ENCODE measurements at places on chromosomes 6 and 20.

DNA sequence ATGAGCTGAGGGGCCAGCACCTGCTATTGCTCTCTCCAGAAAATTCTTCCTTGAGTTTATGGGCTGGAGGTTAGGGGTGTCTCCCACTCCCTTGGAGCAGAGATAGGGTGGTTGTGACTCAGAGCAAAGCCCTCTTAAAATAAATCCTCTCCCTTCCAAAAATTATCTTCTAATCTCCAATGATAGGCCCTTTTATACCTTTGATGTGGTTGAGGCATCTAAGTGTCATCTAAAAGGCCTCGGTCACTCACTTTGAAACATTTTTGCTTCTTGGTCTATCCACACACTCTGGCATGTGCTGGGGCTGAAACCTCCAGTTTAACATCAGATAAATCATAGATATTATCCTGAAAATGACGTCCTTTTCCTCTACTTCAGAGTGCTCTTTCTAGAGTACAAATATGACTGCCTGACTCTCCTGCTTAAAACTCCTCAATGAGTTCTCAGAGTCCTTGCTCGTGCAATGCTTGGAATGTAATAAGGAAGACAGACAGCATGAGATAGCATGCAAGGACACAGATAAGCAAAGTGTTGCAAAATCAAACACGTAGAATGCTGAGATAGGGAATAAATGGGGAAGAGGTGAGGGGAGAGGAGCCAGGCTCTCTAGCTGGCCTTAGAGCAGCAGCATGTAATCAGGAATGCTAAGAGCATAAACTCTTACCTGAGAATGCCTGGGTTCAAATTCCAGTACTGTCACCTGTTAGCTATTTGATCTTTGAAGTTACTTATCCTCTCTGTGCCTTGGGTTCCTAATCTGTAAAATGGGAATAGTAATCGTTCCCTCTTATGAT lies 374.1 kb upstream of the CITED2 start:
- no peaks in the 10 kb centered on the region for H3K36me3 ChIP-seq
- H3K4me1 ChIP-seq: no peaks in the 10 kb centered on the region
- DNase-seq: no peak
- no peaks in the 10 kb centered on the region for H3K27me3 ChIP-seq

GRCh38 chr6:37584654-37585522 lies 85.2 kb upstream of the CCDC167 start:
- peaks cover 1% of the 10 kb centered on the region for H3K27me3 ChIP-seq
- DNase-seq: no peak
- H3K36me3 ChIP-seq: no peaks in the 10 kb centered on the region
- no peaks in the 10 kb centered on the region for H3K4me1 ChIP-seq

- H3K36me3 ChIP-seq: no peaks in the 10 kb centered on the region
- no peaks in the 10 kb centered on the region for H3K27me3 ChIP-seq
- H3K4me1 ChIP-seq: no peaks in the 10 kb centered on the region
- no peak for DNase-seq
- no peak overlapping the region for H3K4me3 ChIP-seq
Measured at GRCh38 chr6:81487489-81487888, 265.0 kb downstream of the TENT5A start.

DNA sequence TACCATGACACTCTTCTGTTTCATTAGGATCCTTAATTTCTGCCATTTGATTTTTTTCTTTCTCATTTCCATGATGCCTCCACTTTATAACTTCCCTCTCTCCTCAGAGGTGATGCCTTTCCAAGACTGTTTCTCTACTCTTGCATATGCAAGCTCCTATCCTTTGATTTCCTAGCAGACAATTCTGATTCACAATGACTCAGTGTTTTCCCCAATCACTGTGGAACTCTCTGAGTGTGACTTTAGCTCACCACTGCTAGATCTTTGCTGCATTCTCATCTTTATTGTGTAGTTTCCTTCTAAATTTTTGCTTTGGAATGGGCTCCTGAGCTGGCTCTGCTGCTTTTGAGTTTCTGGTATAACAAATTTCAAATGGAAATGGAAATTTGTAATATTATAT lies 184.9 kb downstream of the TINAG start:
- no peak overlapping the region for H3K27ac ChIP-seq
- no peak for DNase-seq
- H3K4me3 ChIP-seq: no peak overlapping the region
- H3K4me1 ChIP-seq: no peaks in the 10 kb centered on the region
- H3K27me3 ChIP-seq: no peaks in the 10 kb centered on the region
- no peaks in the 10 kb centered on the region for H3K36me3 ChIP-seq

DNA sequence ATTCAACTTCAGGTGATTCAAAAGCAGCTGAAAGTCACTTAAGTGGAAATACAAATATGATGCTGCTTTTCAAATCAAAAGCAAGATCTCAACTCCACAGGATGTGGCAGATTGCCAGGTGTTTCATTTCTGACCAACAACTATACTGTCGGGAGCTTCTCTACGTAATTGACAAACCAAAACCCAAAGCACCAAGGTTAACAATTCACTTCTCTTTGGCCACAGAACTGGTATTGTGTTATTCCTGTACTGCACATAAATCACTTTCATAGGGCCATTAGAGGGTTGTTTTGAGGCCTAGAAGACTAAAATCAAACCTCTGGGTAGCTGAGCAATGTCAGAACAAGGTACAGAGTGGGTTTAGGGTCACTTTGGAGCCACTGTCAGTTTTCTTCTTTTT lies 169.7 kb downstream of the HAO1 start:
- peaks cover 2% of the 10 kb centered on the region for H3K27me3 ChIP-seq
- no peak overlapping the region for H3K4me3 ChIP-seq
- H3K4me1 ChIP-seq: no peaks in the 10 kb centered on the region

DNA sequence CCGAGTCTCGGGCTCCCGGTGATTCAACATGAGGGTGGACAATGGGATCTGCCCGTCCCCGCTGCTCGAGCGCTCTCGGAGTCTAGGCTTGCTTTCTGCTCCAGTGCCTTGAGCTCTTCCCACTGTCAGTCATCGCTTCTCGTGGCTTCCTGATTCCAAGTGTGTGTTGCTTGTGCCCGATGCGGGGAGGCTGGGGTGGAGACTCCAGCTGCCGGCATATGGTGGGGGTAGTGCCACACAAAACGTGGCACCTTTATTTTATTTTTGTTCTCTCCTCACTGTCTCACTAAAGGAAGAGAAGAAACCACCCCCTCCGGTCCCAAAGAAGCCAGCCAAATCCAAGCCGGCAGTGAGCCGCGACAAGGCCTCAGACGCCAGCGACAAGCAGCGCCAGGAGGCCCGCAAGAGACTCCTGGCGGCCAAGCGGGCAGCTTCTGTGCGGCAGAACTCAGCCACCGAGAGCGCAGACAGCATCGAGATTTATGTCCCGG lies 14.8 kb upstream of the MYL9 start:
- no peak overlapping the region for H3K27ac ChIP-seq
- DNase-seq: no peak
- peaks cover 15% of the 10 kb centered on the region for H3K36me3 ChIP-seq
- no peaks in the 10 kb centered on the region for H3K27me3 ChIP-seq

GRCh38 chr20:48635791-48636267 lies 192.0 kb downstream of the PREX1 start:
- peak; percentile 66 for DNase-seq
- H3K27me3 ChIP-seq: peaks cover 64% of the 10 kb centered on the region

DNA sequence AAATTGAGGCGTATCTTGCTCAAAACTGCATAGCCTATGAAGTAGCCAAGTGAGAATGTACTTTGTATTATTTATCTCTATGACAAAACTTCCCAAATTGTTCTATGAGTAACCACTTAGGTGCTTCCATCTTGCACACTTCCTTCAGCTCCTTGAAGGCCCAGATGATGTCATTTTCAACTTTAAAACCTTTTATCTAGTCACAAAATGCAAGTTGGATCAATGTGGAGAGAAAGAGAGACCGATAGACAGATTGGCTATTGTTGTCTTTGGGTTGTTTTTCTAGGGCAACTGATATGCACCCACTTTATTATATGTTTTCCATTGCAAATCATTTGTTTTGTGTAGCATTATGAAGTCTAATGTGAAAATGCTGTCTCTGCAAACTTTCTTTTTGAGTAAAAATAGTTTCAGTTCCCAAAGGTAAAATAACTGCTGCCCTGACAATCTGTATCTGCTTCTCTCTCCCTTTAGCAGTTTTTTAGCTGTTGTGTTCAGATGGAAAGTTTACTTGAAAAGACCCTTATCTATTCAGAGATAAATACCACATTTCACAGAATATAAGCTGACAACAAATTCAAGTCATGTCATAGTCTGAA lies 73.7 kb upstream of the CITED2 start:
- DNase-seq: no peak
- H3K36me3 ChIP-seq: no peaks in the 10 kb centered on the region
- H3K27me3 ChIP-seq: no peaks in the 10 kb centered on the region
- no peak overlapping the region for H3K27ac ChIP-seq

DNA sequence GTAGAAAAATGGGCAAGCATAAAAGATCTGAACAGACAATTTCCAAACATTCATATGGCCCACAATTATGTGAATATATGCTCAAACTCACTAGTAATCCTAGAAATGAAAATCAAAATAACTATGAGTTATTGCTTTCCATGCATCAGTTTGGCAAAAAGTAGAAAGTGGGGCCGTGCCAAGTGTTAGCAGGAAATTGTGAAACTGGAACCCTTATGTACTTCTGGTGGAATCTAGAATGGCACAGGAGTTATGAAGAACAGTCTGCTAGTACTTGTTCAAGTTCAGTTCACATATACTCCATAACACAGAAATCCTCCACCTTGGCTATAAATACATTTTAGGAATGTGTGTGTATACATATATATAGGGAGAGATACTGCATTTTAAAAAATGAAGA lies 89.8 kb downstream of the EYA2 start:
- no peak overlapping the region for H3K4me3 ChIP-seq
- H3K36me3 ChIP-seq: no peaks in the 10 kb centered on the region
- H3K27ac ChIP-seq: no peak overlapping the region
- no peak for DNase-seq
- no peaks in the 10 kb centered on the region for H3K4me1 ChIP-seq
- peaks cover 3% of the 10 kb centered on the region for H3K27me3 ChIP-seq

DNA sequence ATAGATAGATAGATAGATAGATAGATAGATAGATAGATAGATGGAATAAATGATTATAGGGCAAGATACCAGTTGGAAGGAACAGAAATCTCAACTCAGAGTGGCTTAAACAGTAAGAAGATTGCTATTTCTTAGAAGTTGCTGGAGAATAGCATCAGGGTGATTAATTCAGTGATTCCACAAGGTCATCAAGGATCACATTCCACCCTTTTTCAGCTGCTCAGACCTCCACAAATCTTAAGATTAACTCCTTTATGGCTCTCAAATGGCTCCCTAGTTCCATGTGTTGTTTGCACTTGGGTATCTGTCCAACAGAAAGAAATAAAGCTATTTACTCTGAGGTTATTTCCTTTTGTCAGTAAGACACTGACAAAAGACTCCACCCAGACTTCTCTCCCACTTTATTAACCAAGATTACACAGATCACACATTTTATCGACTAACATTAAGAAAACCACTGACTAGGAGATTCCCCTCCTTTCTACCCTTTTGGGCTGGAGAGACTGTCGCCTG lies 68.3 kb upstream of the KIF16B start:
- H3K36me3 ChIP-seq: no peaks in the 10 kb centered on the region
- peaks cover 6% of the 10 kb centered on the region for H3K27me3 ChIP-seq
- no peak overlapping the region for H3K27ac ChIP-seq
- no peak for DNase-seq
- H3K4me3 ChIP-seq: no peak overlapping the region

GRCh38 chr6:12527339-12527738 lies 189.2 kb upstream of the PHACTR1 start:
- no peaks in the 10 kb centered on the region for H3K27me3 ChIP-seq
- H3K27ac ChIP-seq: no peak overlapping the region
- H3K4me3 ChIP-seq: no peak overlapping the region
- no peaks in the 10 kb centered on the region for H3K36me3 ChIP-seq

GRCh38 chr6:56938649-56939191 lies 16.2 kb upstream of the BEND6 start:
- no peak overlapping the region for H3K4me3 ChIP-seq
- no peak for DNase-seq
- H3K27me3 ChIP-seq: peaks cover 2% of the 10 kb centered on the region
- H3K36me3 ChIP-seq: no peaks in the 10 kb centered on the region
- H3K4me1 ChIP-seq: no peaks in the 10 kb centered on the region
- no peak overlapping the region for H3K27ac ChIP-seq

- no peak overlapping the region for H3K27ac ChIP-seq
- DNase-seq: no peak
- no peaks in the 10 kb centered on the region for H3K27me3 ChIP-seq
- no peak overlapping the region for H3K4me3 ChIP-seq
- H3K4me1 ChIP-seq: no peaks in the 10 kb centered on the region
Measured at GRCh38 chr6:134992155-134992554, 42.3 kb upstream of the ALDH8A1 start.

DNA sequence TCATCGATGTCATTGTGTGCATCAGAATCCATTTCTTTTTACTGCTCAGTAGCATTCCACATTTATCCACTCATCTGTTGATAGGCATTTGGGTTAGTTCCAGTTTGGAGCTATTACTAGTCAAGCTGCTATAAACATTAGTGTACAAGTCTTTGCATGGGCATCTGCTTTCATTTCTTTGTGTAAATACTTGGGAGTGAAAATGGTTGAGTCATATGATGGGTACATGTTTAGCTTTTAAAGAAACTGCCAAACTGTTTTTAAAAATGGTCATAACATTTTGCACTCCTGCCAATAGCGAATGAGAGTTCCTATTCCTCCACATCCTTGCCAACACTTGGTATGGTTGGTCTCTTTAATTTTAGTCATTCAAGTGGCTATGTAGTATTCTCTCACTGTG lies 21.2 kb upstream of the SLC22A2 start:
- peaks cover 8% of the 10 kb centered on the region for H3K27me3 ChIP-seq
- no peak overlapping the region for H3K4me3 ChIP-seq
- H3K4me1 ChIP-seq: no peaks in the 10 kb centered on the region
- DNase-seq: no peak
- no peaks in the 10 kb centered on the region for H3K36me3 ChIP-seq
- H3K27ac ChIP-seq: no peak overlapping the region

GRCh38 chr6:71229477-71229876 lies 59.1 kb upstream of the OGFRL1 start:
- H3K27me3 ChIP-seq: peaks cover 4% of the 10 kb centered on the region
- peaks cover 16% of the 10 kb centered on the region for H3K4me1 ChIP-seq
- H3K27ac ChIP-seq: no peak overlapping the region
- H3K36me3 ChIP-seq: no peaks in the 10 kb centered on the region
- no peak overlapping the region for H3K4me3 ChIP-seq

DNA sequence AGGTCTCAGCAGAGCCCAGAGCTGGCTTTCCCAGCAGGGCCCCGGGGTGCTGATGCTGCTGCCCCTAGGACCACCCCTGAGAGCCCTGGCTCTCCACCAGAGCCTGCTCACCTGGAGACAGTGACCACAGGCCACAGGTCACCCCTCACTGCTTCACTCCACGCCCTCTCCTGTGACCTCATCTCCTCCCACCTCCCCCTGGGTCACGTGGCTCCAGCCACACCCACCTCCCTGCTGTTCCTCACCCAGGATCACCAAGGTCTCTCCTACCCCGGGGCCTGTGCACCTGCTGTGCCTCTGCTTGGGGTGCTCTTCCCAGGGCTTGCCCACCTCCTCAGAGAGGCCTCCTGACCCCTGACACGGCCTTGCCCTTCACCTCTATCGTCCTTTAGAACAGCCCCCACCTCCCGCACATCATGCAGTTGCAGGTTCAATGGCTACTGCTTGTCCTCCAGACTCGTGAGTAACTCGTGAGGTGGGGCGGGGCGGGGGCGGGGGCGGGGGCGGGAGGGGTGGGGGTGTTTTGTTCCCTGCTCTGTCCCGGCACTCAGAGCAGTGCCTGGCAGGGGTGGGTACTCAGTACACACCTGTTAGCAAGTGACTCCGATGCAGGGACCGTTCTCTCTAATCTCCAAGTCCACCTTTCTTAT lies 468.0 kb downstream of the PREX1 start:
- no peaks in the 10 kb centered on the region for H3K4me1 ChIP-seq
- no peaks in the 10 kb centered on the region for H3K36me3 ChIP-seq
- peaks cover 7% of the 10 kb centered on the region for H3K27me3 ChIP-seq
- no peak overlapping the region for H3K4me3 ChIP-seq
- DNase-seq: no peak

All from immature natural killer cell (primary cell).